Activated CD4-positive, CD25-positive, alpha-beta regulatory T cell (primary cell): ENCODE measurements at places on chromosomes 6 and 20.

GRCh38 chr6:56148488-56149186, 98.7 kb downstream of the COL21A1 start:
- no peak for DNase-seq

- DNase-seq = no peak
These were observed 194.9 kb downstream of the KIF6 start for GRCh38 chr6:39530201-39530759.

GRCh38 chr20:21175433-21175832, 49.6 kb downstream of the KIZ start:
- no peak for DNase-seq

- no peak for DNase-seq
These were observed 61.2 kb upstream of the SGK1 start for GRCh38 chr6:134379076-134379475.

DNA sequence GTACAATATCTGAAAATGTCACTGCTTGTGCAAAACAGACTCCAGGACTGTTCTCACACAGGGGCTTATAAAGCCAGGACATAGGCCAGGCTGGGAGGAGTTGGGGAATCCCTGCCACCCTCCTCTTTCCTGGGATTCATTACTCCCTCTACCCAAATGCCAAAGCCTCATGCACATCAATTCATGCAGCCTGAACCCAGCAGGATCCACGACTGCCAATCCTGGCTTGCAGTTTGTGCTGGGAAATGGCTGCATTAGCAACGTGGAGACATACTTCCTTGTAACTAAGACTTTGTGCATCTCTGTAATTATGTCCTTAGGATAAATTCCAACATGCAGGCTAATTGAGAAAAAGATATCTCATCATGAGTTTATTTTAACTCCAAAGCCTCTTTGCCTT, 143.8 kb downstream of the SYCP2 start:
- no peak for DNase-seq

DNA sequence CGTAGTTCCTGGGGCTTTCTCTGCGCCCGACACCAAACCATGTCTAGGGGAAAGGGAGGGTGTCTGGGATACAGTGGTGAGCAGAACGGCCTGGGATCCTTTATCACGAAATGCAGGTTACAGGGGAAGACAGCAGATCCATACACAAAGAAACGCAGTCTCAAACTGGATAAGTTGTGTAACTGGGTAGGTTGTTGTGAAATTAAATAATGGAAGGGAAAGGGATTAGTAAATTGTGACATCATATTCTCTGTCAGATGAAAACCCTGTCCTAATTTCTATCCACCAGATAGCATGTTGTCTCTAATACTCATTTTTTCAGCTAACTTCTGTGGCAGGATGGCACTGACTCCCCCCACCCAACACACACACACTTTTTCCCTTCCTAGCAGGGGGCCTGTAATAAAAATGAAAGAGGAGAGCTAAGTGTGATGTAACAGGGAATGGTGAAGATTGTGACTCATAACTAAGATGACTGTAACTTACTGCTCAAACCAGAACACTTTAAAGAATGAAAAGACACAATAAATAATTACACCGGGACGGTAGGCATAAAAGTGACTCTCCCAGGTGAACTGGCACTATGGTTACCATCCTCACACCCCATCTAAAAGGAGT, 769 bp upstream of the TRPC4AP start:
- DNase-seq = no peak

DNA sequence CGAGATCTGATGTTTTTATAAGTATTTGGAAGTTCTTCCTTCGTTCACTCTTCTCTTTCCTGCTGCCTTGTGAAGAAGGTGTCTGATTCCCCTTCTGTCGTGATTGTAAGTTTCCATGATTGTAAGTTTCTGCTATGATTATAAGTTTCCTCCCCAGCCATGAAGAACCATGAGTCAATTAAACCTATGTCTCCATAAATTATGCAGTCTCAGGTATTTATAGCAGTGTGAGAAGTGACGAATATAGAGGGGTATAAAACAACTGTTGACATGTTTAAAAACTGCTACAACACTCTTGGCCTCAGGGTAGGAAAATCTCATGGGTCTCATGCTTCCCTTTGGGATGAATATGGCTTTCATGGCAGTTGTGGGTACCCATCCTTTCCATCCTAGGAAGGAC, 5.8 kb upstream of the WFDC2 start:
- DNase-seq = no peak

DNA sequence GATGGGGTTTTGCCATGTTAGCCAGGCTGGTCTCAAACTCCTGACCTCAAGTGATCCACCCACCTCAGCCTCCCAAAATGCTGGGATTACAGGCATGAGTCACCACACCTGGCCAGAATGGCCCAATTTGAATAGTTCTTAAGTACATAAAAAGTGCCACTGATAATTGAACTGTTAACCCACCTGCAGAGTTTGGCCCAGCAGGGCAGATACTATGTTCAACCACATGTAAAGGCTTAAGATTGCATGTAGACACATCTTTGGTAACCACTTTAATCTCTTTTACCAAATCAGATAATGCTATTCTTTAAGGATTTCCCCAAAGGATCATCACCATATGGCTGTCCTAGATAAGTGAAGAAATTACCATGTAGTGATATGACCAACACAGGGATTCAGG, 21.3 kb upstream of the SGK1 start:
- DNase-seq = no peak

DNA sequence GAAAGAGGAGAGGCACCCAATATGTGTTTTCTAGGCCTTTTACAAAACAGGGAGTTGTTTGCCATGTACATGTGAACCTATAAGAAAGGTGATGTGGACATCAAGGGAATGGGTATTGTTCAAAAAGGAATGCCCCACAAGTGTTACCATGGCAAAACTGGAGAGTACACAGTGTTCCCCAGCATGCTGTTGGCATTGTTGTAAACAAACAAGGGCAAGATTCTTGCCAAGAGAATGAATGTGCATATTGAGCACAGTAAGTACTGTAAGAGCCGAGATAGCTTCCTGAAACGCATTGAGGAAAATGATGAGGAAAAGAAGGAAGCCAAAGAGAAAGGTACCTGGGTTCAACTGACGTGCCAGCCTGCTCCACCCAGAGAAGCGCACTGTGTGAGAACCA, 13.1 kb downstream of the QRSL1 start:
- no peak for DNase-seq

DNA sequence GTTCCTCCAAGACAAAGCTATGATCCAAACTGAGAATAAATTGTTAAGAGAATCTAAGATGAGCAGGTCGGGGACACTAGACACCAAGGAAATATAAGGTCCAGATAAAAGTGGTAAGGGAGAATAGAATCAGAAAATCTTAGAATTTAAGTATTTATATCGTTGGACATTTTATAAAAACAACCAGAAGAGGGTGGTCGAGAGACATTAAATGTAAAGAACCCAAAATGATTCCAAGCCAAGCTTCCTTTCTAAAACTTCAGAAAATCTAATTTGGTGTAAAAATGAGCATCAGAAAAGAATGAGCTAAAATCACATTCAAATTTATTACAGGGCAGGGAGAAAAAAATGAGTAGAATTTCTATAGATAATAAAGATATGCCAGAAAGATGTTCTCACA, 97.8 kb upstream of the OGFRL1 start:
- DNase-seq = no peak

- peak; percentile 16 for DNase-seq
These were observed 99.7 kb downstream of the EYA2 start for GRCh38 chr20:46994341-46994740.

DNA sequence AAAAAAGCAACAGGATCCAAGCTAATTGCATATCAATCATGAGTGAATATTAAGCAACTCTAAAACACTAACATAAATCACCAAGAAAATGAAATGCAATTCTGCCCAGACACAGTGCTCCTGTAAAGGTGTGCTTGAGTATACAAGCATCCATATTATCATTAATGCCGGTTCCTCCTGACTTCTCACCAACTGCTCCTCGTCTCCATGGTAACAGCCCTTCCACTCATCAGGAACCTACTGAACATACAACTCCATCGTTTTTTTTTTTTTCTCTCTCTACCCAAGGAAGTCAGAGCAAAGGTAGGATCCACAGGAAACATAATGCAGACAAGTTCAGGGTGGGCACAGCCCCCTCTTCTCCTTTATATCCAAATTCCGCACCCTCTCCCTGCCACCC, 12.4 kb downstream of the GABBR1 start:
- DNase-seq = no peak

GRCh38 chr6:5108536-5109150, 23.5 kb downstream of the PPP1R3G start:
- no peak for DNase-seq

DNA sequence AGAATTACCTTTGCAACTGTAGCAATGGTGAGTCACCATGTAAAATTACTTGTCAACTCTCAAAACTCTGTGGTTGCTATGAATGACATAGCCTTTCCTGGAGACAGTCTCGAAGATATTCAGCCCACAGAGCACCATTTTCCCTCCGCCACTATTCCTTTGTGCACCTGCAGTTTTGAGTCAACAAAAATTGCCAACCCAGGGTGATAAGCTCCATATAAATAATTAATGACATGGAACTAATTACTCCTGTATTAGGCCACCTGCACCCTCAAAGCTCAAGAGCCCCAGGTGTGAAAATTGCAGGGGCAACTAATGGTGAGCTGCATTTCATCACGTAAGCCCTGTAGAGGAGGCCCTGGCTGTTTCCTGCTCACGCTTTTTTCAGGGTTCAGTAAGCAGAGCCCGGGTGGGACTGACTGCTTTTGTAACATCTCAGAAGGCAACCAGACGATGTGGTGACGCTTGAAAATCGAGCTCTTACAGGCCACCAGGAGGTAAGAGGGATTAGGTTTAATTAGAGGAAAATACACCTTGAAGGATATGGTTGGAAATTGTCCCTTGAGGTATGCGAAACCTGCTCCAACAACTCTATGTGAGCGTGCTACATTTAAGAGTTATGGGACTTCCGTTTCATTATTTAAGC, 70.8 kb downstream of the BMP2 start:
- no peak for DNase-seq

GRCh38 chr6:129273161-129273560, 390.2 kb downstream of the LAMA2 start:
- DNase-seq = no peak
